ENCODE measurements at places on chromosomes 7 and 10.

- DNase-seq = peak; percentile 13
Observed at GRCh38 chr7:87312215-87312865, 33.1 kb upstream of the CROT start.

DNA sequence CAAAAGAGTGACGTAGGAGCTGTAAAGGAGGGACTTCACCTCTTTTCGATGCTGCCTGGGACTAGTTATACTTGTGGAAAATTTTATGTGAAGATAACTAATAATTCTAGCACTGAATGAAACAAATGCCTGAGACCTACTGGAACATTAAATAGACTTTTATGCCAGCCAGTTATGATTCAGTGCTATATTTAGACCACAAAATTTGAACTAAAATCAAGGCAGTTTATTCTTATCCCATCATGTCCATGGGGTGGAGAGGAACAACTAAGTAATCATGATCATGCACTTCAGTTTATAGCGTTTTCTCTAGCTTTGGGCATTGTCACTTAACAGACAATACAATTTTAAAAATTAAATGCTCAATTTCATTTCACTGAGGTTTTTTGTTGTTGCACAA, 76.7 kb downstream of the ZEB1 start:
- DNase-seq = no peak

- no peak for DNase-seq
Observed at GRCh38 chr10:70564113-70564725, 38.3 kb downstream of the PRF1 start.

DNA sequence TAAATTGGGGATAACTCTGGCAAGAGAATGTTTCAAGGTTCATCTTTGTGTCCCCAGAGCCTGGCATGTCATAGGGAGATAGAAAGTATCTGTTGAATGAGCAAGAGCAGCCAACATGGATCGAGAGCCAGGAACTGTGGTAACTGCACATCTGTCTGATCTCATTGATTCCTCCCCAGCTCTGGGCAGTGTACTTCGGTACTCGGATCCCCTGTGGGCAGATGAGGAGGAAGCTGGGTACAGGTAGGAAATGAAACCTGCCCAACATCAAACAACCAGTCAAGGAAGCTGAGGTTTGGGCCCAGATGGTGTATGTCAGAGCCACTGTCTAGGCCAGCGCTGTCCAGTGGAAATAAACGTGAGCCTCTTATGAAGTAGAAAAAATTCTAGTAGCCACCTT, 76.4 kb downstream of the GRK5 start:
- no peak for DNase-seq

GRCh38 chr7:47570649-47571050, 11.3 kb downstream of the TNS3 start:
- DNase-seq = no peak

- no peak for DNase-seq
Observed at GRCh38 chr7:47557694-47558670, 23.9 kb downstream of the TNS3 start.

DNA sequence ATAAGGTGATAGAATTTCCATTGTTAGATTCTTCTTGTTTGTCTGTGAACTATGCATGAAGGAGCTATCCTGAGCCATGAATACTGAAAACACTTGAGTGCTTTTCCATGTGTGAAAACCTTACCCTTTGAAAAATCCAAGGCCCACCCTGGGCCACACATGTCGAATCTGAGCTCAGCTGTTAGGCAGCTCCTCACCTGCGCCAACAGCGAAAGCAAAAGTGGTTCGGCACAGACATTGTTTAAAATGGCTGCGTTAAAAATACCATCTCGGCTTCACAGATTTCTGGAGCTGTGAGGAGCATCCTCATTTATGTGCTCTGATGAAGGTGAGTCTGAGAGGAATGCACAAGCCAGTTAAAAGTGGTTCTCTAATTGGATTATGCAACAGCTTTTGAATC, 137.7 kb downstream of the NEUROD6 start:
- no peak for DNase-seq

All from activated CD8-positive, alpha-beta memory T cell treated with anti-CD3 and anti-CD28 coated beads for 1 hour (primary cell).